ENCODE measurements at places on chromosomes 16 and 17.
A peak's percentile ranks its signal among the peaks of the same experiment; 100 is the strongest.

DNA sequence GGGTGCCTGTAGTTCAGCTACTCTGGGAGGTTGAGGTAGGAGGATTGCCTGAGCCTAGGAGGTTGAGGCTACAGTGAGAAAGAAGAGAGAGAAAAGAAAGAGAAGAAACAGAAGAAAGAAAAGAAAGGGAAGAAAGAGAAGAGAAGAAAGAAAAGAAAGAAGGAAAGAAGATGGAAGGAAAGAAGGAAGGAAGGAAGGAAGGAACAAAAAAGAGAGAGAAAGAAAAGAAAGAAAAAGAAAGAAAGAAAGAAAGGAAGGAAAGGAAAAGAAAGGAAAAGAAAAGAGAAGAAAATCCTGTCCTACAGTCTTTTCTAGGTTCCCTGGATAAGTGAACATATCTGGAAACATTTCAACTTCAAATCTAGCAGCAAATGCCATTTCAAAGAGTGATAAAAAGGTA, 29.6 kb upstream of the PHLPP2 start:
- DNase-seq: no peak

GRCh38 chr16:84735849-84736586, 36.2 kb downstream of the USP10 start:
- no peak for DNase-seq

DNA sequence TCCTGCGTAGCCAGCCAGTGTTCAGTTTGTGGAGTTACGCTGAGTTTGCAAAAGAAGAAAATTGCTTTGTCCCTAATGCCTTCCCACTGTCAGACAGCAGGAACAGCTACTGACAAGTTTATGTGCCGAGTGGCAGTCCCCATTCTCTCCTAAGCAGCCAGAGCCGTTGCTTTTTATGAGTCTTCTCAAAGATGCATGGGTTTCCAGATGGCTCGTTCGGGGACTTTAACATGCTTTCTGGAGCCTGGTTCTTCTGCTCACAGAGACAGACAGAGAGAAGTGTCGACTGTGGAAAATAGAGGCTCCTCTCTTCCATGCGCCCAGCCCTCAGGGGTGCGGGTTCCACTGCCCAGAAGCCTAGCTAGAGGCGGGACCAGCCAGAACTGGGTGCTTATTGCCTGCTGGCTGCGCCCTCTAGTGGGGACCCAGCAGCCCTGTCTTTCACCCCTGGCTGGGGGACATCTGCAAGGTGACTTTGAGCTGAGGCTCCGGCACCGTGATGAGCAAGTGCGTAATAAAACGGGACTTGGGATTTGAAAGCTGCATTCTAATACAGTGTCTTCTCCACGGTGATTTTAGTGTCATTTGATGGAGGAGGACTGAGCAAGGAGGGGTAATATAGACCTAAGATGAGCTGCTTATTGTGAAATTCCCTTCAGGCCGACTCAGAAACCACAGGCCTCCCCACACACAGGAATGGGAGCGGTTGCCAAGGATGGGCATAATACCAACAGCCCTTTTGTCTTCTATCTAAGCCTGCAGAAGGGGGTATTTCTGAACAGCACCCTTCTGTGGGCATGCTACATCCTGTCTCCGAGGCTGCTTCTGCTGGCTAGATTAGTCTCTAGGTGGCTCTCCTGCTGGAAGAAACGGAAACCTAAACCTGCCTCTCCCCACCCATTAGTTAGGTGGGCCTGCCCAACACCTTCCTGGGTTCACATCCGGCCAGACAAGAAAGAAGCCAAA, 73.1 kb downstream of the CCDC182 start:
- peak; percentile 56 for DNase-seq

GRCh38 chr17:64328859-64329531, 61.7 kb downstream of the PECAM1 start:
- no peak for DNase-seq

DNA sequence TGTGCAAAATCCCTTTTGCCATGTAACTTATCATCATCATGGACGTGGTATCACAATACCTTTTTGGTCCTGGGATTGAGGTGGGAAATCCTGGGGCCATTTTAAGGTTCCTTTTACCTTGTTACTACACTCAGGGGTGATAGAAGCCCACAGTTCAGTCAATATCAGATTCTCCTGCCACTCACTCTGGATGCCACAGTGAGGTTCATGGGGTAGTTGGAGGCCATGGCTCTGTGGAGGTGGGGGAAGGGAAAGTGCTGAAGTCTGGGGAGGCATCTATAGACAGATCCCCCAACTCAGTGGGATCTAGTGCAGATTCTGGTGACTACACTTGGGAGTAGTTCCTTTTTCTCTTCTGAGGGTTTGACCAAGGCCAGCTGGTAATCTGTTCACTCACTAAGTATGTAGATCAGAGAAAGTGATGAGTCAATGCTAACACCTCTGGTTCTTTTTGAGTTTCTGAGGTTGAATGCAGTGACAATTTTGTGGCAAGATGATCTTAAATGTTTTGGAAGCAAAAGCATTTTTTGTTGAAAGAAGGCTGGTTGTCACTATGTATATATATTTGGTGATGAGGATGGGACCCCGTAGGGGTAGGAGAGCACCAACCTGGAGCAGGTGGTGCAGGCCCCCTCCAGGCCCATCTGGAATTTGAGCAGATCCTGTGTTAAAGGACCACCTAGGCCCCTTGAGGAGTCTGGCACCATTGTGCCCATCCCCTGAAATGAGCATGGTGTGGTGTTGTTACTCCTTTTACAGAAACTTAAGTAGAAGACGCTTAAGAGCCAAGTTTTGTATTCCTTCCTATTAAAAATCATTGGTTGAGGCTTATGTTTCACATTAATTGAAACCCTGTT, 18.8 kb upstream of the IRF8 start:
- DNase-seq: no peak

DNA sequence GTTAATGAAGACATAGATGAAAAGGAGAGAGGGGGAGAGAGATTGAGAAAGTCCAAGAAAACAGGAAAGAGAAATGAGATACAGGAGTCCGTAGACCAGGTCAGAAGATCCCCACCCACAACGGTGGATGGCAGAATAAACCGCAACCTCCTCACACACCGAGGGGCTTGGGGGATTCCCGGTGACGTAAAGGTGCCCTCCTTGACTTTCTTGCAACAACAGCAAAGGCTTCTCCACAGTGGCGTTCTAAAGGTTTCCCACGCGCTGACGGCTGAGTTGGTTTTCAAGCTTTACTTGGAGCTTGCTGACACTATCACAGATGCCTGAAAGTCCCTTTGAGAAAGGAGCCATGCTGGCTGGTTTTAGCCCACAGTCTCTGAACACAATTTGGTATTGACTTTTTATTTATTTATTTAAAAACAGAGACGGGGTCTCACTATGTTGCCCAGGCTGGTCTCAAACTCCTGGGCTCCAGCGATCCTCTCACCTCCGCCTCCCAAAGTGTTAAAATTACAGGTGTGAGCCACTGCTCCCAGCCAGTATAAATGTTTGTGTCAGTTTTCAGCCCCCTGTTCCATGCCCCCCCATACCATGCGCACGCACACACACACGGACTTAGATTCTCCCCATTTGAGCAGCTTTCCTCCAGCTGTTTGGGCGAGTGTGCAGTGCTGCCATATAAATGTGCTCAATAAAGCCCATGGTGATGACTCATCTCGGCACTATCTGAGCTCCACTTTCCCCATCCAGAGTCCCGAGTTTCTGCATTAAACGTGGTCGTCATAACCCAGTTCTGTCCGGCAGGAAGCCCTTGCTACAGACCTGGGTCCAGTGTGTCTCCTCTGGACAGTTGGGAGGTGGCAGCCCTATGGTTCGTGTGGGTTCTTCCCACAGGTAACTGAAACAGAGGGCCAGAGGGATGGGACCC, 33.0 kb upstream of the SEC14L1 start:
- DNase-seq: no peak

- DNase-seq: no peak
Measured at GRCh38 chr17:80704894-80705293, 160.3 kb downstream of the RPTOR start.

DNA sequence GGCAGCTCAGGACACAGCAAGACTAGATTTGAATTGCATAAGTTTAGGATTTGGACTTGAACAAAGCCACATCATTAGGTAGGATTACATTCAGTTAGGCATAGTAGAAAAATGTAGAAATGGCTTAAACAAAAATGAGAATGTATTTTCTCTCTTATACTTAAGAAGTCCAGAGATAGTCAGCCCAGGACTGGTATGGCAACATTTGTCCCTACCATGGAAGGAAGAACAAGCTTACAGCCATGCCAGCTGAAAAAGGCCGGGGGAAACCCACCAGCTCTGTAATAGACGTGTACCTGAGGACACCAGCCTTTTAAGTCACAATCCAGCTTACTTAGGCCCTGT, 11.2 kb upstream of the TMIGD1 start:
- DNase-seq: no peak

GRCh38 chr16:76277460-76278030, 344 bp downstream of the CNTNAP4 start:
- DNase-seq: no peak

DNA sequence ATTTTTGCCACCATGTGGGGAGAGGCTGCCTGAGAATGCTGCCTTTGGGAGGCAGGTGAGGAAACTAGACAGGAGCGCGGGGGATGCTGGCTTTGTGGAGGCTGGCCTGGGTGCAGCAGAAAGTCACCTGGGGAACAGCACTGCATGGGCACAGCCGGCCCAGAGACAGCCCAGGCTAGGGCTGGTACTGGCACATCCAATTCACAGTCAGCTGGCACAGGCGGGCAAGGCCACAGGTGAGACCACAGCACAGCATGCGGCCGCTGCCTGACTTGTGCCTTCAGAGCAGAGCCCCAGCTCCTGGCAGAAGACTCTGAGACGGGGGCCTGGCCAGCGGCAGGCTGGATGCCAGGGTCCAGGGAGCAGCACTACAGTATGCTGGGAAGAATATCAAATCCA, 16.6 kb upstream of the PITPNM3 start:
- no peak for DNase-seq

- no peak for DNase-seq
Measured at GRCh38 chr17:35727635-35728034, 3.8 kb upstream of the RASL10B start.

DNA sequence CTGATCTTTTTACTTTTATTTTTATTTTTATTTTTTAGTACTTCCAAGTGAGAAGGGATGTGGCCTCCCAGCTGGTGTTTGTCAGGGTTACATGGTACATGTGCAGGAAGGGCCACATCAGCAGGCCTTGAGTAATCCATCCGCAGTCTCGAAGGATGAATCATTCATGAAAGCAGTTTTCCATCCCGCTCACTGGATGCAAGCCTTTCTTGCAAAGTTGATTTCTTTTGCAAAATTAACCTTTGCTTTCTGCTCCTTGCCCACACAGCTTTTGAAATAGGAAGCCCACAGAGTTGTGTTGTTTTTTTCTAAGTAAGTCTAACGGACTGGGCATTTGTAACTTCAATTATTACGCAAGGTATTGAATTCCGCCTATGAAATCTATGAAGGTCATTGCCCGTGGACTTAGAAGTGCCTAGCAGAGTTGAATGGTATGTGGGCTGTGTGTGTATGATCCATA, 157.4 kb downstream of the PRKCA start:
- DNase-seq: peak; percentile 18

GRCh38 chr16:5709889-5710288, 612.3 kb upstream of the EEF2KMT start:
- no peak for DNase-seq

- DNase-seq: no peak
Measured at GRCh38 chr17:61551255-61551742, 39.7 kb downstream of the NACA2 start.

GRCh38 chr17:8888704-8889302, 21.3 kb upstream of the PIK3R6 start:
- DNase-seq: no peak

- DNase-seq: no peak
Measured at GRCh38 chr16:47949276-47949675, 206.5 kb downstream of the ABCC12 start.

- DNase-seq: no peak
Measured at GRCh38 chr16:87648236-87648635, 45.9 kb downstream of the JPH3 start.

DNA sequence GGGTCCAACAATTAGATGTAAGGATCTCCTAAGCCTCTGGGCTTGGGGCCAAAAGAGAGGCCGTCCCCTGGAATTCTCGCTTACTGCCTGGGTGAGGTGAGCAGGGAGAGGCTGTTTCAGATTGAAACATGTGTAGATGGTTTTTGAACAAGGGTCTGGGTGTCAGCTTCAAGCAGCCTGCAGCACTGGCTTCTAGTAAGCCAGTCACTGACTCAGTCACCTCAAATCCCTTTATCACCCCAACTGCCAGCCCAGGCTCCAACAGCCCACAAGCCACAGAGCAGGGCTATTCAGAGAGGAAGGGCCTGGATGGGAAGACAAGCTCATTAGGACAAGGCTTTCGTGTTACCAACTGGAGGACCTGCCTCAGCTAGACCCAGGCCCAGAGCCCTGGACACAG, 180.2 kb downstream of the CCT6B start:
- DNase-seq: no peak

- DNase-seq: no peak
Measured at GRCh38 chr16:3839402-3840184, 40.9 kb downstream of the CREBBP start.

- DNase-seq: no peak
Measured at GRCh38 chr17:51322390-51323029, 62.2 kb downstream of the UTP18 start.

- DNase-seq: no peak
Measured at GRCh38 chr17:73132085-73132492, 32.7 kb upstream of the SSTR2 start.

GRCh38 chr16:29857133-29857760, 5.8 kb downstream of the CDIPT start:
- DNase-seq: no peak

DNA sequence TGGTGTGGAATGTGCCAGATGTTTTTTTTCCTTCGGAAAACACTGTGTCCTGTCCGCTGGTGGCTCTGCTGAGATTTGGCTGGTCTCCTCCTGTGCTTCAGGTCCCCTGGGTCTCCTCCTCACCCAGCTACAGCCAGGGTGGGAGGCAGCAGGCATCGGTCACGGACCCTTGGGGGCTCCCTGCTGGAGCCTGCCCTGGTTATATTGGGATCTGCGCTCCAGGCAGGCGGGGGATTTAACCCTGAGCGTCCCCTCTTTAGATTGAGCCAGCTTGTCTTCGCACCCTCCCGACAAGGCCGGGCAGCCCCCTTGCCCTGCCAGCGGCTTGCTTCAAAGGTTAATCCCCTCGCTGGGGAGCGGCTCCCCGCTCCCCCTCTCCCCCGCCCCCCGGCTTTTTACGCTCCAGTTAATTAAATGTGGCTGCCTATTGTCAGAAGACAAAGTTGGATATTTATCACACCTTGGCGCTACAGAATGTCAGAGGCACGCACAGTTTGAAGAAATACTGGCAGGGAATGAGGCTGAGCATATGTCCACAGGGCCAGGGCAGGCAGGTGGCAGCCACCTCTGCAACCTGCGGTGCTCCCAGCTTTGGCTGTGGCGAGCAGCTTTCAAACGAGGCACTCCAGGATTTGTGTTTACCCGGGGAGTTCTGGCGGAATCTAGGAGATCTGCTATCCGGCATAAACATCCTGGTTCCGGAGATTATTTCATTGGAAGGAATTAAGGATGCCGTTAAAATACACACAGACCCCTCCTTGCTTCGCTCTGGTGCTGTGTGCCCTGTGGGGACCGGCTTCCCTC, 38.2 kb upstream of the GSE1 start:
- no peak for DNase-seq
